ENCODE measurements at places on chromosomes 16 and 17.

DNA sequence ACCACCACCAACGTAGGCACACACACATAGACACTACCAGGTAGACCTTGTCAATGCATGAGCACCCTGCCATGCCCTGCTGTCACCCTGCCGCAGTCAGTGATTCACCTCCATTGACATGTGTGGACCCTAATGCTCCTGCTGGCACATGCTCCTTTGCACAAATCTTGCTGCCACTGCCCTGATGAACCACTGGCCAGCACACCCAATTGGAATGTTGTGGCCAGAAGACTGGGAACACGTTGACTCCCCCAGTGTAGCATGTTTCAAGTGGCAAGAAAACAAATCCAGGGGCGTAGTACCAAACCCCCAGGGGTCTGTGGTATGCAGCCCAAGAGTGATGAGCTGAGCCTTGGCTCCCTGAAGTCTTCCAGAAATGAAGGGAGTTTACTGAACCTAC is 486.4 kb upstream of the KIF2B start:
- no peak for DNase-seq

DNA sequence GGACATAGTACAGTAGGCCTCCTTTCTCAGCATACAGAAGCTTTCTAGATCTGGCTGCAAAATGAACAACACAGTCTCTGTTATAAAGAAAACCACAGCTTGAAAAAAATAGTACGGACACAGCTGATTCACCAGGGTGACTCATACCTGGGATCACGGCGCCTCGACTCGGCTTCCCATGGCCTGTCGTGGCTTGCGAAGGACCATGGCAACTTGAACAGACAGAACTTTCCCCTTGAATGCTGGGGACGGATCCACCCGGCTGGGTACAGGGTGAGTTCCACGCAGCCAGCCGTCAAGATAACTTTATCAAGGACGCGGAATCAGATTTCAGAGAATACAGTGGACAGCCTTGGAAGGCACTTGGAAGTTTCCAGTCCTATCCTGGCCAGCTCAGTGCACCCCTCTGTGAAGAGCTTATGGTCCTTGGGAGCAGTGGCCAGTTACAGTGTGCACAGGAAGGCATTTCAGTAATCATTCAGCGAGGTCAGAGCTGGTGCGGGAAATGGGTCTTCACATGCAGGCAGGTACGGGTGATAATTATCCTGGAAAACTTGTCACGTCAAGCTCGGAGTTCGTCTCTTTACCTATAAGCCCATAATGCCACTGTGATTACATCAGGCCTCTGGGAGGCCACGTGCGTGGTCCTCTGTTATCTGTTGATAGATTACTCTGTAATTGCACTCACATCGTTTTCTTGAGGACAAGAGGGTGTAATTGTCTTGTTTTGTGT is 57.9 kb upstream of the MAF start:
- no peak for DNase-seq

DNA sequence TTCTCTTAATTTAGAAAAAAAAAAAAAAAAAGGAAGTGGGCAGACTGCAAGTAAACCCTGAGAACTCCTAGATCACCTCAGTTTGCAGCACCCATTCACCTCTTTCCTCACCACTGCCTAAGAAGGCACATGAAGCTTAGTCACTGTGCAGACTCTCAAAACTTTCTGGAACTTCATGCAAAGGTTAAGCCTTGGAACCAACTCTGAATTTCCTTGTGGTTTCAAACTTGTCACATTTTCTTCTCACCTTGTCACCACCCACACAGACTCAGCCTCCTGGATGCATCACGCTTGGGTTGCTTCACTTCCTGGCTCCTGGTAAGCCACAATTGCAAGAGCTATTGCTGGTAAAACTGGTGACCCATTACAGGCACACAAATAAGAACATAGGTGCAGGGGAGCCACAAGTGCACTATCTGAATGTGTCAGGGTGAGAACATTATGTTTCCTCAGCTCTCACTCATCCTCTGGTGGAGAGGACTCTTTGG is 15.0 kb upstream of the CPD start:
- no peak for DNase-seq

GRCh38 chr16:73356401-73357079 is 308.6 kb upstream of the ZFHX3 start:
- DNase-seq: no peak

DNA sequence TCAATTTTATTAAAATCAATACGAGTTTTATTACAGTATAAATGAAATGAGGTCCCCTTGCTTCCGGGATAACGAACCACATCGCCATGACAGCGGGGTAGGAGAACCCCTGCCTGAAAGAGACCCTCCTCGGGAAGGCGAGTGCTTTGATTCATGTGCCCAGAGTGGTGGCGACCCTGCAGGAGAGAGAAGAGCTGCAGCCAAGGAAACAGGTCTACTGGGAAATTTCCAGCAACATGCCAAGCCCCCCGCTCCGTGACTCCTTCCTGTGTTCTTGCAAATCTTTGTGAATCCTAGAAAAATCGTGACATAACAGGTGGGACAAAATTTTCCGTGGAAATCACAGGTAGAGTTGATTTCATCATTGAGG is 162.5 kb downstream of the WSCD1 start:
- DNase-seq: no peak

DNA sequence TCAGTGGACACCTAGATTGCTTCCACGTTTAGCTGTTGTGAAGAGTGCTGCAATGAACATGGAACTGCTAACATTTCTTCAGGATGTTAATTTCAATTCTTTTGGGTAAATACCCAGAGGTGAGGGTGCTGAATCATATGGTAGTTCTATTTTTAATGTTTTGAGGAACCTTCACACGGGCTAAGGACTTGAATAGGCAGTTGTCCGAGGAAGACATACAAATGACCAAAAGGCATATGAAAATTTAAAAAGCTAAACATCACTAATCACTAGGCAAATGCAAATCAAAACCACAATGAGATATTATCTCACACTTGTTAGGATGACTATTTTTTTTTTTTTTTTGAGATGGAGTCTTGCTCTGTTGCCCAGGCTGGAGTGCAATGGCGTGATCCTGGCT is 173.3 kb downstream of the PRKCB start:
- no peak for DNase-seq

DNA sequence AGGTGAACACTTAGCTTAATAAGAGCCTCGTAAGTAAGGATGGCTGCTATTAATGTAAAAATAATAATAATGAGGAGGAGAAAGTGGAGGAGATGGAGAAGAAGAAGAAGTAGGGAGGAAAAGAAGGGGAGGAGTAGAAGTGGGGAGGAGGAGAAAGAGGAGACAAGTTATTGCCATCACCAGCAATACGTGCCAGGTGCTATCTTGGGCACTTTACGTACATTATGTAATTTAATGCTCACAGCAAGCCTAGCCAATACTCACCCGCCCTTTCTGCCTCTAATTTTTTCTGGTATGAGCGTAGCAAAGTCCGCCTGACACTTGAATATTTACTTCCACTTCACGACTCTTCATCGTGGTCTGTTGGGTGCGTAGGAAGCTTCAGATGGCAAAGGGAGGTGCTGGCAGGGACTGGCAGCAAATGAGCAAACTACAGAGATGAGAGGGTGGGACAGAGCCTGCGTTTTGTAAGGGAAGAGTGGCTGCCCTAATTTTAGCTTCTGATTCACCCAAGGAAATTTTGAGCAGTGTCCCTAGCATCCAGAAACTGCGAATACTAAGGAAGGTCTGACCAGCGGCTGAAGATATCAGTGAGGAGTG is 42.1 kb upstream of the CDH13 start:
- DNase-seq: no peak

GRCh38 chr17:72011561-72011960 is 109.3 kb upstream of the SOX9 start:
- no peak for DNase-seq

DNA sequence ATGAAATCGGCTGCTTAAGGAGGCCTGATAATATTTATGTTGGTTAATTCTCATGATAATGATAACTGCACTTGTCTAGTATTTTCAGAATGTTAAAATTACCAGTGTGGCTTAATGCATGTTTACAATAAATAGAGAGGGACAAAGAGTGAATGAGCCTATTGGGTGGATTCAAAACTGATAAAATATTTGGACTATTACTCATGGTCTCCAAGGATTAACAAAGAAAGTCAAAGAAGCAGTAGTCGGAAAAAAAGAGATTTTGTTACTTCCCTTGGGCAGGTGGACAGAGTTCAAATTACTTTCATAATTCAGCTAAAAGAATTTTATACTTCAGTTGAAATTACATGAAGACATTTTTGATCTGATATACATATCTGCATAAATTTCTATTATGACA is 258.2 kb upstream of the PMFBP1 start:
- DNase-seq: no peak

DNA sequence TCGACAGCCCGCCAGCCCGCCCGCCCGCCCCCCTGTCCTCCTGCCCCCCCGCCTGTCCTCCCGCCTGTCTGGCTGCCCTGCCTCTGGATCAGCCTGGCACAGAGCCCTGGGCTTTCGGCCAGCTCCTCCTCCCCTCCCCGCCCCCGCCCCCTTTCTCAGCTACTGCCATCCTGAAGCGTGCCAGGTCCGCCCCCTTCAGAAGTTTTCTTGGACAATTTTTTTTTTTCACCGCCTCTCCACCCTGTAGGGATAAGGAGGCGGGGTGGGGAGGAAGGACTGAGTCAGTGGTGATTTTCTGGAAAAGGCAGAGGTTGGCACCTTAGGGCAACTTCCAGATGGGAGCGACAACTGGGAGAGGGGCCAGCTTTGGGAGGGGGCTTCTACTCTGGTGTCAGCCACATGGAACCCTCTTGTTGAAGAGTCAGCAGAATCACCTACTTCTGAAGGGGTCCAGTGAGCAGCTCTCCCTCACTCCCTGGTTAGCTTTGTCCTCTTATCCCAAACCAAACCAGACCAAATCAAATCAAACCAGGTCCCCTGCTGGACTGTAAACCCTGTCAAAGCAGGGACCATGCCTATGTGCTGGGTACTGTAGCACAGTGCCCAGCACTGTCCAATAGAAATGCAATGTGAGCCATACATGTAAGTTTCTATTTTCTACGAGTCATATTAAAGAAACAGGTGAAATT is 19.7 kb downstream of the IGF2BP1 start:
- DNase-seq: no peak

GRCh38 chr16:78607465-78607864 is 508.0 kb downstream of the WWOX start:
- no peak for DNase-seq

GRCh38 chr16:81661082-81661481 is 118.0 kb upstream of the PLCG2 start:
- no peak for DNase-seq

- no peak for DNase-seq
Measured at GRCh38 chr17:70405492-70406220, 236.3 kb downstream of the KCNJ2 start.

DNA sequence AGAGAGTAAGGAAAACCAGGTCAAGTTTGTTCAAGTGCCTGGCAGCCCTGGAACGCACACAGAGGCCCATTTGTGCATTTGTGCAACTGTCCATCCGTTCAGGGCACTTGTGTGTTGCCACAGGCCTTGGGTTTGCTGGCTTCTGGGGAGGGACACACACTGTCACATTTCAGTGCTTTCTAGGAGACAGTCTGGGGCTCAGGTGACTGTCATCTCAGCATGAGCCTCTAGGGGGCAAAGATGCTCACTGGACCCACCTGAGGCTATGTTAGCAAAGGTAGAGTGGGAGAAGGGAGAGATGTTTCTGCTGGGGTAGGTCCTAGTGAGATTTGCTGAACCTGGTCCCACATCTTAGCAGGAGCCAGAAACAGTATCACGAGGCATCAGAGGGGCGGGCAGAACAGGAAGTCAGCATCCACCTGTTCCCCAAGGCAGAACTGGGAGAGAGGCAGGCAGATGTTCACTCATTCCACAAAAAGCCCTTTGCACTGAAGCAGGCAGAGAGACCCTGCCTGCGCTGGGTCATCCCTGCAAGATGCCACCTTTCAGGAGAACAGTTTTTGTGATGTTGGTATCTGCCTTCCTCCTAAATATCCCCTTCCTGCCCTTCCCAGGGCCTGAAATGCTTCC is 48.5 kb downstream of the RAI1 start:
- DNase-seq: peak; percentile 0

GRCh38 chr16:12016291-12016947 is 39.9 kb downstream of the SNX29 start:
- DNase-seq: no peak

Measured in NCI-H2081 treated with DMSO at 0.1 percent for 48 hours (cell line).